Activated CD8-positive, alpha-beta memory T cell treated with anti-CD3 and anti-CD28 coated beads, Interleukin-2, amount 50 U/mL, for 48 hours (primary cell): ENCODE measurements at places on chromosomes 4 and X.

GRCh38 chr4:73770917-73771316 lies 30.5 kb downstream of the CXCL8 start:
- DNase-seq = no peak

DNA sequence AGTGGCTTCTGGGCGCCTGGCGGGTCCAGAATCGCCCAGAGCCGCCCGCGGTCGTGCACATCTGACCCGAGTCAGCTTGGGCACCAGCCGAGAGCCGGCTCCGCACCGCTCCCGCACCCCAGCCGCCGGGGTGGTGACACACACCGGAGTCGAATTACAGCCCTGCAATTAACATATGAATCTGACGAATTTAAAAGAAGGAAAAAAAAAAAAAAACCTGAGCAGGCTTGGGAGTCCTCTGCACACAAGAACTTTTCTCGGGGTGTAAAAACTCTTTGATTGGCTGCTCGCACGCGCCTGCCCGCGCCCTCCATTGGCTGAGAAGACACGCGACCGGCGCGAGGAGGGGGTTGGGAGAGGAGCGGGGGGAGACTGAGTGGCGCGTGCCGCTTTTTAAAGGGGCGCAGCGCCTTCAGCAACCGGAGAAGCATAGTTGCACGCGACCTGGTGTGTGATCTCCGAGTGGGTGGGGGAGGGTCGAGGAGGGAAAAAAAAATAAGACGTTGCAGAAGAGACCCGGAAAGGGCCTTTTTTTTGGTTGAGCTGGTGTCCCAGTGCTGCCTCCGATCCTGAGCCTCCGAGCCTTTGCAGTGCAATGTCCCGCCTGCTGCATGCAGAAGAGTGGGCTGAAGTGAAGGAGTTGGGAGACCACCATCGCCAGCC lies at the start of gene ATOH1:
Gene ATOH1, plus strand, starts transcription at position 422 of the 663 bp plus-strand sequence. Its CDS starts 174 bp downstream, at position 596.
- DNase-seq = no peak

- DNase-seq = no peak
Measured at GRCh38 chr4:38055566-38055965, 95.4 kb downstream of the PTTG2 start.

DNA sequence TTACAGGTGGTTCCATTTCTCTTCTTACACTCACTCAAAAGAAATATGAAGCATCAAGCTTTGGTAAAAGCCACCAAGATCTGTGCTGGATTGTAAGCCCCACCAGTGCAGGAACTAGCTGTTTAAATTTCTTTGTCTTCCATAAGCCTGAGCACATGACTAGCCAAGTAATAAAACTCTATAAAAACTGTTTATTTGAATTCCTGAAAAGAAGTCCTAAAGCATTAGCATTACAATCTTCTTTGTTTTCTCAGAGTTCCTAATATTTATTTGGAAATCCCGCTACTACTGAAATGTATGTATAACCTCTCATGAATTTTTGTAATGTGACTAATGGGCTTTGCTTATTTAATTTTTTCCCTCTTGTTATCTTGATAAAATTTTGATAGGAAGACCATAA lies 65.9 kb downstream of the IQCM start:
- DNase-seq = no peak

GRCh38 chr4:12409507-12410190 lies 981.0 kb upstream of the HS3ST1 start:
- DNase-seq = no peak

DNA sequence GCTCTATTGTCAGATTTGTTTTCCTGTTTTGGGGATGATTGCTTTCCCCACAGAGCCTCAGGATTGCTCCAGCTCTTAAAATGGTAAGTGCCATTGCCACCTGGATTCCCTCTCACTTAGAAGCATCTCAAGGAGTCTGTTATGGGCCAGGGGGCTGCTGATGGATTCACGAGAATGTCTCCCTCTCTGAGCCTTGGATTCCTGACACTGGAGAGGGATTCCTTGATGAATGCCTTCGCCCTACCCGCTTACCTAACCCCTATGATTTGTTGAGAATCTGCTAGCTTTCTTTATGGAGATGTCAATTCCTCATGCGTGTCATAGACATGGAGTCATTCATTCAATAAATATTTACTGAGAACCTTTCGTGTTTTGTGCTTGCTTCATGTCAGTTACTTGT lies 36.9 kb upstream of the TENM3 start:
- no peak for DNase-seq

DNA sequence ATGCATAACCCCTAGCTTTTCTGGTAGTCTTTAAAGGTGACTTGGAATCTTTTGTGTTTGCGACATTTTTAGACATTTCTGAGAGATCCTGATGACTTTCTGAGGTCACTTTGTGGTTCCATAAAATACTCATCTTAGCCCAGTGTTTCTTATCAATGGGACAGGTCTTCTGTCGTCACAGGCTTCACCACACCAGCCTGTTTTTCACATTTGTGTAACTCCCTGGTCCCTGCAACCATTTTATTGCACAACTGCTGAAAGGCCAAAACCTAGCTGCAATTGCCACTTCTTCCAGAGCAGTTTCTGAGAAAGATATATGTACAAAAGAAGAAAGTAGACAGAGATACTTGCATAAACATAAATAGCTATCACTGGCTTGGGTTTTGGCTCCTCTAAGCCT lies 120.9 kb downstream of the IL15 start:
- DNase-seq = no peak

DNA sequence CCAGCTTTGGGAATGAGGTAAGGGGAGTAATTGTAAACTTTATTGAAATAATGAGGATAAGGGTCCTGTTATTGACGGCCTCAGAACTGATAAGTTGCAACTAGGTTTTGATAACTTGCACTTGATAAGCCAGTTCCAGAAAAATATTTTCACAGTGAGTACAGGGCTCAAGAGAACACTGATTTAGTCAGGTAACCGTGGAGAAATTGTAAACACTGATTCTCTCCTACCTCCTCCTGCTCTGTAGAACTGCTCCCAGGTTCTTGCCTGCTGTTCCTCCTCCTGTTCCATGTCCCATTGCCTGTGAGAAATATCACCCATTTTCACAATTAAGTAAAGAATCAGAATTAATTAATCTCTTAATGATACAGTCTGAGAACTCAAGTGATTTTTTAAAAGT lies 55.0 kb upstream of the CXXC4 start:
- DNase-seq = no peak

DNA sequence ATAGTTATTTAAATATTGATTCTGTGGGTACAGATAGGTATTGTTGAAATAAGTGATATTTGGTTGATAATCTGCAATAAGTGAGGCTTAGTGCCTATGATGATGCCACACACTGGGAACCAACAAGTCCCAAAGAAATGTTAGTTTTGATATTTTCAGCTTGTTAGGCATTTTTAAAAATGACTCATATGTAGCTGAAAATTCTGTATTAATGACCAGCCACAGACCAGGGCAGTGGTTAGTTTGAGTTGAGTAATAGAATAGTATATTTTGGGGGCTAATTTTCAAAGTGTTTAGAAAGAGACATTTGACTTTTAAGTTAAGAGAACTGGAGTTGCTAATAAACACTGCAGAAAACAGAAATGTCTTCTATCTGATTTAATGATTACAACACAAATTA lies 9.4 kb downstream of the INTU start:
- DNase-seq = no peak

DNA sequence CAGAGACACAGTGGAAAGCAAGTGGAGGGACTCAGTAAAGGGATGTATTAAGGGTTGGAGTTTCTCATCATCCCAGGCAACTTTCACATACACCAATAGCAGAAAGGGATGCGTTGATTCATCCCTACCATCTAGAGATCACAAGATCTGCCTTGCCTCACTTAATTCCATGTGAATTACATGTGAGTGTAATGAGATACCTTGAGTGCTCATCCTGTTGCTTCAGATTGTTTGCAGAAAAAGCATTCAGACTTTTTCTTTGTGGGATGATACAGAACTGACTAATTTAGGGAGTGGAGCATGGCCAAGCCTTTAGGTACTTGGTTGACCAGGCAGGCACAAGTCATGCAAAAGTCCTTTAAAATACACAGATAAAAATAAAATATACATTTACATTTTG lies 124.8 kb upstream of the SLIT2 start:
- no peak for DNase-seq

DNA sequence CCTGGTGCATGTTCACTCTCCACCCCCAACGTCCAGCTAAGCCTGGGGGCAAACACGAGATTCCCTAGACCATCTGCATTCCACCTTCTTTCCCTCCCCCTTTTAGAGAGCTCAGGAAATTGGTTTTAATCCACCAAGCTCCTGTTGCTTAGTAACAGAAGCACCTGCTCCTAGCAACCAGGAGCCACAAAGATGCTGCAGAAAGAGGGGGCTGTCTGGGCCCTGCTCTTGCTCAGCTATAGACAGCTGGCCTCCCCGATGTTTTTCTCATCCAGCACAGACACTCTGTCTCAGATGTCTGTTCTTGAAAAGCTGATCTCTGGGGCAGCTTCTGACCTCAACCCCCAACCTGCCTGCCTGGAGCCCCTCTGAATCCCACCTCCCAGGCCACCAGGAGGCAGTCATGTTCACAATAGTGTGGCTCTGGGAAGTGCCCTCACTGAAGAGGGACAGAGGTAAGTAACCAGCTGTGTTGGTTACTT lies 71.5 kb downstream of the SLC16A2 start:
- peak; percentile 53 for DNase-seq

GRCh38 chr4:173171098-173171497 lies 2.5 kb downstream of the GALNT7 start:
- no peak for DNase-seq

GRCh38 chrX:119523664-119524184 lies 41.5 kb downstream of the STEEP1 start:
- DNase-seq = no peak

DNA sequence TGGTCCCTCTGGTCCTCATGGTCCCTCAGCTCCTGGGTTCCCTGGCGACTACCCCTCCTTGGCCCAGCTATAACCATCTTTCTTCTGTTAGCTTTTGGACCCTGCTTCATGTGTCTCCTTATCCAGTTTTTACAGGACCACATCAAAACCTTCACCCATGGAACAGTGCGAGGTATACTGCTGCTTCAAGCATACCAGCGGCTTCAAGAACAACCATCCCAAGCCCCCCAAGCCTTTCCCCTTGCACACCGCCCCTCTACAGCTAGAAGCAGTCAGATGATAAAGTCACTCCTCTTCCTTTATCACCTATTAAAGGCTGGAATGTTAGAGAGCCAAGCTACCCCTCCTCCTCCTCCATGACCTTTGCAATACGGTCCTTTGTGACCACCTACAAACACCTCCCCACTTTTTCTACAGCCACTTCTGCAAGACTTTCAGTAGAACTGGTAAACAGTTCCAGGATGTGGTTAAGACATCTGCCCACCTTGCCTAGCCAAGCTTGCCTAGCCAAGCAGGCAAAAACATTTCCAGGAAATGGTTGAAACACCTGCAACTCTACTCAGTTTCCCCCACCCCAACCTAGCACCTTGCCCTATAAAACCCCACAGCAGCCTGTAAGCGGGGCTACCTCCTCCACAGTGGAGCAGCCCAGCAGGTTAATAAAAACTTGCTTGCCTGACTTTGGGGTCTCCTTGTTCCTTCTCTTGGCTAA lies 125.7 kb downstream of the ZC4H2 start:
- no peak for DNase-seq

DNA sequence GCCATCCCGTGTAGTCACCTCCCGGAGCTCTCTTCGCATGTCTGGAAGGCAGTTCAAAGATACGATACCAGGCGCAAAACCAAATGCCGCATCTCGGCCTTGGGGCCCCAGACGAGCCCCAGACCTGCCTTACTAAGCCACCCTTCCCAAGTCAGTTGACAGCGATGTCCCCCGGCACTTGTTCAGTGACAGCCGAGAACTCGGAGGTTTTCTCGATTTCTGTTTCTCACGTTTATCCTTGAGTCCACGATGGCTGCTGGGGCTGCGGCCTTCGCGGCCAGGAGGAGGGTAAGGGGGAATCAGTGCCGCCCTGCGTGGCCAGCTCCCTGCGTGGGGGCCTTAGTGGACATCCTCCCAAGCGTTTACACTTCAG lies 7.3 kb downstream of the MAEA start:
- no peak for DNase-seq

DNA sequence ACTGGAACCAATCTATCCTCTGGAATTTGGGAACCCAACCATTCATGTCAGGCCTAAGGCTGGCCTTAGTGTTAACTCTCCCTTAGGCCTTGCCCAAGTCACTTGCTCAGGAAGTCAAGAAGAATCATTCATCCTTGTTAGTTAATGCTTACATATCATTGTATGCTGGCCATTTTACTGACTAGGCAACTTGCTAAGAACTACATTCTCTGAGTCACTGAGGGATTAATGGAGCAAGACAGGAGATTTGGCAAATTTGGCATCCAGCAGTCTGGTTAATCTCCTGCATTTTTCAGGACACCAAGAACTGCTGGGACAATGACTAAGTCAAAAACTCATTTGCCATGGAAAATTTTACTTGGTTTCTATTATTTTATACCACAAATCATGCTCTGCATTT lies 115.8 kb upstream of the DDIT4L start:
- DNase-seq = no peak

DNA sequence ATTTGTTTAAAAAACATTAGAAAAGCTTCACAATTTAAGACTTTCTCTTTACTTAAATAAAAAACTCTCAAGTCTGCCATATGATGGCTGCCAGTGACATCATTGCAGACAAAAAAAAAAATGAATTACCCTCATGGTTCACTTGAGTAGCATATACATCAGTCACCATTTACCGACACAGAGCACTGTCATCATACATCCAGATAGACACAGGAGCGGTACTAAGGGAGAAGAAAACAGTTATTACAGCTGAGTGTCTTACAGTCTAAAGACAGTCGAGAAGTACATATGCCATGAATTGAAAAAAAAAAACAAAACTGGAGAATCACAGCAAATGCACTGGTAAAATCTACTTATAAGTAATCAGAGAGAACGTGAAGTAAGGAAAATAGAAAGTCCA lies 405.7 kb upstream of the GALNT7 start:
- DNase-seq = no peak

DNA sequence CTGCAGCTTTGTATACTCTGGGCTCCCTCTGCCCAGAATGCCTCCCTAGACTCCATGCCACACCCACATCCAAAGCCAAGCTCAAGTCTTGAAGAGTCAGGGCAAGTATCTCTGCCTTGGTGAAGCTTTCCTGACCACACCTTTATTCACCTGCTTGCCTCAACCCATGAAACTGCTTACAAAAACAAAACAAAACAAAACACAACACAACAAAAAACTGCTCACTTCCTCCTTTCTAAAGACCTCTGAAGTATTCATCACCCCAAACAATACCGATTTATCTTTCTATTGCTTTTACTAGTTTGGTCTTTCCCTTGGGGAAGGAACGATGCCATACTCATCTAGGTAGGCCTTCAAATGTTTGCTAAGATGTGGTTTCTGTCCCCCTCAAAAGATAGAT lies 45.0 kb downstream of the TMEM165 start:
- DNase-seq = no peak

- no peak for DNase-seq
Measured at GRCh38 chr4:167544391-167544790, 310.1 kb upstream of the SPOCK3 start.
